ENCODE measurements at places on chromosomes 1 and 21.

GRCh38 chr1:22889213-22889827, 83.3 kb downstream of the LACTBL1 start:
- DNase-seq = peak; percentile 48

- DNase-seq = peak; percentile 80
Observed at GRCh38 chr1:54715493-54716298, at the start of gene TTC4. TSS of gene TTC4 (plus strand) at chr1:54715861. CDS start at chr1:54715909, 48 bp downstream.

DNA sequence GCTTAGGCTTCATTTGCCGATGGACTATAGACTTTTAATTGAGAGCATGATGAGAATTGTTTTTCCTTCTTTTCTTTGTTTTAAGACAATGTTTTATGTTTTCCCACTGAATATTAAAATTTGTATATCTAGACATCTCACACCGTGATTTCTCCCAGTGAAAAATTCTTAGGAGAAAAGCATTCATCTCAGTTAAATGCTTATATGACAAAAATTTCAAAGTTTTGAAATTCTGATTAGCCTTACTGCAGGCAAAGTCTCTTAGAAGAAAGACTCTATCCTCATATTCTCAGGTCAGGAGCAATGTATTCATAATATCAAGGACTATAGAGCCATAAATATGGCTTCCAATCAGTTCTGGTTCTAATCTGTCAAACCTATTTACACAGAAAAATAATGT, 2085.0 kb downstream of the NCAM2 start:
- no peak for DNase-seq

- no peak for DNase-seq
Observed at GRCh38 chr1:95742591-95743089, 508.6 kb downstream of the RWDD3 start.

GRCh38 chr1:219271818-219272535, 98.3 kb downstream of the LYPLAL1 start:
- DNase-seq = no peak

DNA sequence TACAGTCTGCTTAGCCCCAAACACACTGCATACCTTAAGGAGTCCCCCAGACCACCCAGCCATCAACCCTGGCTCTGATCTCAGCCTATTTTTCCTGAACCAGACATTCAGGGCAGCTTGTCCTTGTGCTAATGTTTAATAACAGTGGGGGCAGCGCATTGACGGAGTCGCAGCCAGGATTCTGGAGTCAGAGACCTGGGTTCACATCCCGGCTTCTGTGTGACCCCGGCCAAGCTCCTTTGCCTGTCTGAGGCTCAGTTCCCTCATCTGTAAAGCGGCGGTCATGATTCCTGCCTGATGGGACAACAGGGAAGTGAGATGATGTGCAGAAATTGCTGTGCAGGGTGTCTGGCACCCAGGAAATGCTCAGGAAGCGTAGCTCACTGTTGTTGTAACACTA, 63.1 kb downstream of the MATN1 start:
- DNase-seq = no peak

GRCh38 chr21:43982489-43983078, 29.5 kb upstream of the TRAPPC10 start:
- DNase-seq = no peak

- peak; percentile 8 for DNase-seq
Observed at GRCh38 chr1:224894915-224895314, 34.6 kb upstream of the DNAH14 start.

GRCh38 chr1:247387565-247387964, 28.4 kb upstream of the NLRP3 start:
- DNase-seq = no peak

DNA sequence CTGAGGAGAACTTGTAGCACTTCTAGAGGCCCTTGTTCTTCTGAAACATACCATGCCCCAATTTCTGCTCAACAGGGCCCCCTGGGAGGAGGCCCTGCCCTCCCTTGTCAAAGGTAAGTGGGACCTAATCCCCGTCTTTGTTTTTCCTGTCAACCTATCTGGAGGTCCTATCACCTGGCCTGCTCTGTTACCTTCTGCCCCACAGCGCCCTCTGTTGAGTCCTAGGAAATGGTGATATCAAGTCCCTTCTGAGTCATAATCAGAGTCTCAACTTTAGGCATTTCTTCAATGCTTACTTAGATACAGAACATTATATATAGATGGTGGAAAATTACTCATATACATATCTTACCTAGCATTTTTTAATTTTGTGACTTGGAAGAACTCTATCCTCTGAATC, 28.2 kb upstream of the FCRL4 start:
- DNase-seq = peak; percentile 2

DNA sequence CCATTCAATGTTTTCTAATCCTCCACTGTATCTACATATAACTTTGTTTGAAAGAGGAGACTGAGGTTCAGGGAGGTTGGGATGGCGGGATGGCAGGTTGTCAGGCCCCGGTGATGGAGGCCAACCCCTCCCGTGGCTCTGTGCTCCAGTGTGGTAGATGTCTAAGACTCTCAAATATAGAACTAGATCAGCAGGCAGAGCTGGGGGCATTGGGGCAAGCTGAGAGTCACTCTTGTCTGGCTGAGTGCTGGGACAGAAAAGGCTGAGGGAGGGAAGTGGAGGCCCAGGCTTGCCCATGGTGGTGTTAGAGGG, 1.7 kb downstream of the IL6R start:
- no peak for DNase-seq

DNA sequence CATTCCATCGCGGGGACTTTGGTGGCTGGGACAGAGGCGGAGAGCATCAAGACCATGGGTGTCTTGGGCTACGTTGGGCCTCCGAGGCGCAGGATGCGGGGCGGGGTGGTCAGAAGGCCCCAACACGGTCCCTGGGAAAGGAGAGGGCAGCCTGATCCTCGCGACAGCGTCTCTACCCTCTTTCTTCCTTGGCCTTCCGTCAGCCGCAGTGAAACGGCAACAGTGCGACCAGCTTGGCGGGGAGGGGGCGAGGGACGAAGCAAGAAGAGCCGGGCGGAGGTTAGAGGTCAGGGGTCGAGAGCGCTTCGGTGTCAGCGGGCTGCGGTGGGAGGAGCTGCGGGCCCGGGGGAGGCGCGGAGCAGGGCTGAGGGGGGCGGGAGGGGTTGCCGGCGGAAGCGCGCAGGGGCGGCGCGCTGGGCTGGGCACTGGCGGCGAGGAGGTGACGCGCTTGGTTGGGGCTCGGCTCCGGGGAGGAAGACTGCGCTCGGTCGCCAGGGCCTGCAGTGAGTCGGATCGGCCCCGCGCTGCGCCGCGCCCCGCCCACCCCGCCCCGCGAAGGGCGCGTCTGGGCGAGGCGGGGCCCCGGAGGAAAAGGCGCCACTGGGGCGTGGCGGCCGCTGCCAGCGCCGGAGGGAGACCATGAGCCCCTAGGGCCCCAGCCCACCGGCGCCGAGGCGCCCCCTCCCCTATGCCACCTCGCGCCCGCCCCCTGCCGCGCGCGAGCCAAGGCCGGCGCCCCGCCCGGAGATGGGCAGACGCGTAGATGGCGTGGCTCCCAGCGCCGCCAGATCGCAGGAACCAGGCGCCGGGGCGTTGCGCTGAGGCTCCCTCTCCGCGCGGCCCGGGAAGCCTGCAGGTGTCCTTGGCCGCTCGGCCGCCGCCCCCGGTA, at the start of gene KCNC4:
Gene KCNC4 (plus strand): TSS at position 600 of the 889 bp plus-strand sequence. CDS start 1,186 bp downstream, outside the sequence.
- peak; percentile 73 for DNase-seq

DNA sequence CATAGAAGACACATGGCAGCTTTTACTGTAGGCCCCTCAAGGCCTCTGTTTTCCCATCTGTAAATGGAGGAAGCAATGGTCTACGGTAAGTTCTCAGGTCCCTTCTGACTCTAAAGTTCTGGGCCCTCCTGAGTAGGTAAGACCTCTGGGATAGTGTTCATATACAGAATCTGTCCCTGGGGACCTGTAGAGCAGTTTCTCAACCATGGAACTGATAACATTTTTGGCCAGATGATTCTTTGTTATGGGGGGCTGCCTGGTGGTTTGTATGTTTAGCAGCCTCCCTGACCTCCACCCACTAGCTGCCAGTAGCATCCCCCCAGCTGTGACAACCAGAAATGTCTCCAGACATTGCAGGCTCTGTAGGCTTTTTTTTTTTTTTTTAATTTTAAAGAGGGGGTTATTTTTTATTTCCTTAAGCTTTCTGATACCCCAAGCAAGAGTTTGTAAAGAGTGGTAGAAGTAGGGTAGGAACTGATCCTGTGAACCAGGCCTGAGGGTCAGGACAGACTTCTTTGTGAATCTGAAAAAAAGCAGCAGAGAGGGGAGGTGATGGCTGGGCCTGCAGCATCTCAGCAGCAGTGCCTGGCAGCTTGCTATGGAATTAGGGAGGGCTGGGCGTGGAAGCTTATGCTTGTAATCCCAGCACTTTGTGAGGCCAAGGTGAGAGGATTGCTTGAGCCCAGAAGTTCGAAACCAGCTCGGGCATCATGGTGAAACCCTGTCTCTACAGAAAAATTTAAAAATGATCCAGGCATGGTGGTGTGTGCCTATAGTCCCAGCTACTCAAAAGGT, 20.2 kb upstream of the TCEA3 start:
- no peak for DNase-seq

DNA sequence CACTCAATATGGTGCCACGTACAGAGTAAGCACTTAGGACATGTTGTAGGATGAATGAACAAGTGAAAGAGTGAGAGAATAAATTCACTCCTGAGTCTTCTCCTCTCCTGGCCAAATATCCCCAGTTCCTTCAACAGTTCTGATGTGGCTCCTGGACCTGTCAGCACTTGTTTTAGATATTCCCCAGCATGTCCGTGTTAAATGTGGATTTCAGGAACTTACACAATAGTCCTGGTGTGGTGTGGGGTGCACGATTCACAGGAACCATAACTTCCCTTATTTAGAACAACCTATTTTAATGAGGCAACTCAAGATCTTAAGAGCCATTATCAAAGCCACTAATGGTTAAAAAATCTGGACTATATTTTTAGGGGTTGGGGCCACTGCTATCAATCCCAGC, 39.0 kb upstream of the MYSM1 start:
- DNase-seq = no peak

- DNase-seq = no peak
Observed at GRCh38 chr1:85553416-85554335, 26.9 kb upstream of the CCN1 start.

GRCh38 chr1:21115098-21115760, 61.5 kb downstream of the EIF4G3 start:
- DNase-seq = no peak

DNA sequence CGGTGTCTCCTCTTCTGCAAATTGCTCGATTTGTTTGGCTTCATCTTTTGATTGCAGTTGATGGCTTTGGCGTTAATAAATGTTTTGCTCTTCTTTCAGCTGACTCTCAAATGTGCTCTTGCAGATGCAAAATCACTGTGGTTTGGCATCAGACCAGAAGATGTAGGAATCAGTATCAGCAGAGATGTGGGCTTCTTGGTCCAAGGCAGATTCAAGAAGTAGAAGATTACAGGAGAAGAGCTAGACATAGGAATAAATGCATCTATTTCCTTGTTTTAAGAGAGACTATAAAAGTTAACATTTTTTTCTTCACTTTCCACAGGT, 59.8 kb upstream of the BACH1 start:
- DNase-seq = no peak

- DNase-seq = no peak
Observed at GRCh38 chr1:66247415-66248208, 286.3 kb upstream of the SGIP1 start.

GRCh38 chr1:214271174-214271858, 9.6 kb upstream of the SMYD2 start:
- no peak for DNase-seq

DNA sequence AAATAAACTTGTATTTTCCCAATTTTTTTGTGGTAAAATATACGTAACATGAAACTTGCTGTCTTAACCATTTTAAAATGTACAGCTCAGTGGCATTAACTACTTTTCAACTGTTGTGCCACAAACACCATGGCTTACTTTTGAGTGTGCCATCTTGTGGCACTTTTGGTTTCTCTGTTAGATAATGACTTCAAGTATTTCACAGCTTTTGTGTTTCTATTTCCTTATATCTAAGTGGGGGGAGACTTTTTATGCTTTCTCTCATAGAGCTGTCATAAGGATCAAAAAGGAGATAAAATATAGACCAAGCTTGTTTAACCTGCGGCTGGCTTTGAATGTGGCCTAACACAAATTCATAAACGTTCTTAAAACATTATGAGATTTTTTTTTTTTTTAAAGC, 44.3 kb downstream of the CDC14A start:
- DNase-seq = no peak

GRCh38 chr1:15476927-15477326, 1.0 kb downstream of the CELA2B start:
- DNase-seq = no peak

DNA sequence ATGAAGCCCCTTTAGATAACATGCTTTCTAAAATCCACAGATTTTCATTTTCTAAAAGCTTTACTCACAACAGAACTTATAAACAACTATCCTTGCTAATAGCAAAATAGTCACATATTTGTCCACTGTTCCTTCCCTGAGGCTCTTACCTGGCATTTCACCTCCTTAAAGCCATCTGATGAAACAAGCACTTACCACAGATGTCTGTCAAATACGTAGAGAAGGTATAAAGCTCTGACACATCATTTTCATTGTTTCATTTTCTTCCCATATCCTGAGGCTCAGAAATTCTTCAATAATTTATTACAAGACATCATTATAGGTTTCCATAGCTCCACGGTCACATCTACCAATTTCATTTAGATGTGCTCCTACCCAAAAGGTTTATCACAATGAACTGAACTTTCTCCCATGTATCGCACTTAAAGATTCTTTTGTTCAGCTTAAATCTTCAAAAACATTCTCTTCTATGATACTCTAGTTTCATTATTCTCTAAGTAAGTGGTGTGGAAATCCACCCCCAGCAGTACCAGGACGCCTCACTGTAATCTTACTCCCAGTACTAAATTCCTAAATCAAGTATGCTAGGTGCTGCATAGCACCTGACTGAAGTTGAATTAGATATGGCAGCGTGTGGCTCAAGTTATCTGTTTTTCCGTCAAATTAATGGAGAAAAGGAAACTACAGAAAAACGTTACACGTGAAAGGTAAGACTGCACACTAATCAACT, 569.6 kb downstream of the SMYD3 start:
- DNase-seq = no peak
